ENCODE measurements at places on chromosomes 11 and 22. TPM values are rescaled to one million over a fixed set of nuclear protein-coding genes. Genes with fewer than 3 reads are reported as not detected.
A peak's percentile ranks its signal among the peaks of the same experiment; 100 is the strongest.

The CCDC179 gene
- not detected for total RNA-seq

The POGLUT3 gene
- 19.1 TPM for total RNA-seq

DNA sequence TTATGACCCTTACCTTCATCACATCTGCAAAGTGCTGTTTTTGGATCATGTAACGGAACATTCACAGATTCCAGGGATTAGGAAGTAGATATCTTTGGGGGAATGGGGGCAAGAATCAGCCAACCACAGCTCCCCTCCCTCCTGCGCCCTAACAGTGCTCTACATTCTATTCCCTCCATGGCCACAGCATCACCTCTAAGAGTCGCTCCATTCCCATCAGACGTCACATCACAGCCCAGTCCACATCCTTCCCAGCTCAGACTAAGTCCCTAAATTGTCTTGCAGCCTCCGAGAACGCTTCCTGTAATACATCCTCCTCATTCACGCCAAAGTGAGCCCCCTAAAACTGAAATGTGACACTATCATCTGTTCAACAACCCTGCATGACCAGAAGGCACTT lies 5.9 kb downstream of the SCGB1D1 start:
- no peak for DNase-seq
- H3K4me1 ChIP-seq, result no peaks in the 10 kb centered on the region
- no peak overlapping the region for H3K27ac ChIP-seq
- H3K4me3 ChIP-seq, result no peak overlapping the region

DNA sequence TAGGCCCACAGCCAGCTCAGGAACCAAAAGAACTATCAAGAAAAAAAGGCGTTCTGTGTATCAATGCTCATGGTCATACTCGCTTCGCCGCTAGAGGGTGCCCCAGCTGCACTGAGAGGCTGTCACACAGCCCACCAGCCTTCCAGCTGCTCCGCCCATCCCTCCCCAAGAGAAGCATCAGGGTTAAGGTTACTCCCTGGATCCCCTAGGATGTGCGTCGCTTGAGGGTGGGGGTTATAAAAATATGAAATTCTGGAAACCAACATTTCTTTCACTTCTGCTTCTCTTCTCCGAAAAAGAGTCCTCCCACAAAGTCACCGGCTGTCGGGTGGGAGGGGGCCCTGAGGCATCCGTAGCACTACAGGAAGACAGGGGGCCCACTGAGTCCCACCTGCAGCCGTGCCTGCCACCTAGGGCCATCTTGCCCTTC lies 1.7 kb downstream of the CBX6 start:
- no peaks in the 10 kb centered on the region for H3K27me3 ChIP-seq
- peak overlapping the region; percentile 70 for H3K4me3 ChIP-seq
- DNase-seq, result peak; percentile 93
- peaks cover 41% of the 10 kb centered on the region for H3K36me3 ChIP-seq

The BTBD18 gene
- not detected for total RNA-seq

DNA sequence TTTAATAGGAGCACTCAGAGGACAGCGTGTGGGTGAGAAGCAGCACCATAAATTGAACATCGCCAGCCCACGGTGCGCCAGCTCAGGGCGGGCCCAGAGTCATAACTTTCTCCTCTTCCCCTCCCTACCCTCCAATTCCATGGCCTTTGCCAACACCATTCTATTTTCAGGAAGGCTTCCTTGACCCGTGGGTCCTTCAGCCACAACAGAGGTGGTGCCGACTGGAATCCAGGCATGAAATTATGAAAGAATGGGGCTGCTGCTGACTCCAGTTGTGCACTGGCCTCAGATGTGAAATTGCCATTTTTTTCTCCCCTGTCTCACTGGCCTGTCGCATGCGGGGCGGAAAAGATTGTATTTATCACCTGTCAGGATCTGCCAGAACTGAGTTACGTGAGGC lies 345.9 kb downstream of the MIAT start:
- DNase-seq, result no peak
- H3K4me1 ChIP-seq, result no peaks in the 10 kb centered on the region
- H3K4me3 ChIP-seq, result no peak overlapping the region
- H3K27me3 ChIP-seq, result peaks cover 25% of the 10 kb centered on the region
- H3K36me3 ChIP-seq, result no peaks in the 10 kb centered on the region

- no peak overlapping the region for H3K27ac ChIP-seq
- H3K27me3 ChIP-seq, result no peaks in the 10 kb centered on the region
- peaks cover 7% of the 10 kb centered on the region for H3K4me1 ChIP-seq
- H3K36me3 ChIP-seq, result no peaks in the 10 kb centered on the region
Measured at GRCh38 chr11:130617001-130617400, 168.6 kb downstream of the ADAMTS15 start.

All from lower lobe of right lung (tissue), 2 donors.